A549 treated with dexamethasone at 1 μM for 4 hours (cell line): ENCODE measurements at places on chromosomes 7 and 10. TPM values are rescaled to one million over a fixed set of nuclear protein-coding genes. Genes with fewer than 3 reads are reported as not detected.

CCSER2 gene
- 9.1 to 15.3 TPM (median 13.8 TPM) in 5 replicates for total RNA-seq

OR2A1 gene
- total RNA-seq = not detected in 5 replicates

RNF148 gene
- total RNA-seq = not detected in 5 replicates

ANKRD1 gene
- 35.0 to 54.9 TPM (median 47.3 TPM) in 5 replicates for total RNA-seq
